Stimulated activated CD8-positive, alpha-beta memory T cell treated with anti-CD3 and anti-CD28 coated beads, Interleukin-4, amount 100 ng/mL, for 1 hour (primary cell): ENCODE measurements at places on chromosomes 16 and 17.

DNA sequence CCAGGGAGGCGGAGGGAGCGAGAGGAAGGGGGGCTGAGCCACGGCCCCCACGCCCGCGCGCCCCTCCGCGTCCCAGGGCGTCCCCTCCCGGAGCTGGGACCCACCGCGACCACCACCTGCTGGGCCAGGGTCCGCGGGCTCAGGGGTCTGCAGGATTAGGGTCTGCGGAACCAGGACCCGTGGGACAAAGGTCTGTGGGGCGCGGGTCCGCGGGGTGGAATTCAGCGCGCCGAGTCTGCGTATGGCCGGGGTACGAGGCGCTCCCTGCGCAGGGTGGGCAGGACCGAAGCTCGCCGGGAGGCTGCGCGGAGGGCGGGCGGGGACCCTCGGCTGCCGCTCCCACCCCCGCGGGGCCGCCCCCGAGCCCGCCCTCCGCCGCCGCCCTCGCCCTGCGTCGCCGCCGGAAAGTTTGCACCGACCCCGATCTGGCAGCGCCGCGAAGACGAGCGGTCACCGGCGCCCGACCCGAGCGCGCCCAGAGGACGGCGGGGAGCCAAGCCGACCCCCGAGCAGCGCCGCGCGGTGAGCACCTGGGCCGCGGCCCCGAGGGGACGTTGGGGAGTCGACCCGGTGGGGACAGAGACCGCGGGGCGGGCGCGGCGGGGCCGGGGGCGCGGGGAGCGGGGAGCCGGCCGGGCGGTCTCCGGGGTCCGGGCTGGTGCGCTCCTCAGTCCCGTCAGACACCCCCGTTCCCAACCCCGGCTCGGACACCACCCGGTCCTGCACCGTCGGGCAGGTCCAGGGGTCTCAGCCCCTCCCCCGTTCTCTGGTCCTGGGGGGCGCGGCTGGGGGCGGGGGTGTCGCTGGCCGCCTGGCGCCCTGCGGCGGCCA is at the start of gene GCGR:
Gene GCGR (plus strand): TSS at position 423 of the 831 bp plus-strand sequence. CDS start 4,869 bp downstream, outside the sequence.
- no peak for DNase-seq

DNA sequence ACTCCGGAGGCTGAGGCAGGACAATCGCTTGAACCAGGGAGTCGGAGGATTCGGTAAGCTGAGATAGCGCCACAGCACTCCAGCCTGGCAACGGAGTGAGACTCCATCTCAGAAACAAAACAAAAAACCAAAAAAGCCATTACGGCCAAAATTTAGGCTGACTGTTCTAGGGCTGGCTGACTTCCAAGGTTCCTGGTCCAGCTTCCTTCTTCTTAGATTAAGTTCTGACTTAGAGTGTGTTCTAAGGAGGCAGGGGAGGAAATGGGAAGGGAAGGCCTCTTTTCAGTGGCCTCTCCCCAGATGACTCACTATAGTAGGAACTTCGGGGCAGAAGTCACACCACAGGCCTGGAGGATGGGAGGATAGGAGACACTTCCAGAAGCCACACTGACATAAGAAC is 27.7 kb upstream of the CLEC18B start:
- no peak for DNase-seq

DNA sequence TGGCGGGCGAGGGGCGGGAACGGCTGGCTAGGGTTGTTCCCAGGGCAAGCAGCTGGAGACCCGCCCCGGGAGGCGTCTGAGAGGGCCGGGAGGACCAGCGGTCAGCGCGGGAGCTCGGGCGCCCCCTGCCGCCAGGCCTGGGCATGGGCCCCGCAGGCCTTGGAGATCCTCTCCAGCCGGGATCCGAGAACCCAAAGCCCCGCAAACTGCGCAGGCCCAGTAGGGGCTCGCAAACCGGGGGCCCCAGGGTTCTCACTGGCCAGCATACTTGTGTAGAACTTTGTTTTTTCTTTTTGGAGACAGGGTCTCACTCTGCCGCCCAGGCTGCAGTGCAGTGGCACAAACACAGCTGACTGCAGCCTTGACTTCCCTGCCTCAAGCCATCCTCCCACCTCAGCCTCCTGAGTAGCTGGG is 20.8 kb upstream of the ZNF423 start:
- no peak for DNase-seq

- no peak for DNase-seq
These were observed 99.9 kb downstream of the NDE1 start for GRCh38 chr16:15749985-15750384.

- no peak for DNase-seq
These were observed 56.9 kb downstream of the WIPI1 start for GRCh38 chr17:68400404-68400735.

GRCh38 chr17:14209215-14209614 is 27.4 kb downstream of the CDRT15 start:
- DNase-seq = no peak

DNA sequence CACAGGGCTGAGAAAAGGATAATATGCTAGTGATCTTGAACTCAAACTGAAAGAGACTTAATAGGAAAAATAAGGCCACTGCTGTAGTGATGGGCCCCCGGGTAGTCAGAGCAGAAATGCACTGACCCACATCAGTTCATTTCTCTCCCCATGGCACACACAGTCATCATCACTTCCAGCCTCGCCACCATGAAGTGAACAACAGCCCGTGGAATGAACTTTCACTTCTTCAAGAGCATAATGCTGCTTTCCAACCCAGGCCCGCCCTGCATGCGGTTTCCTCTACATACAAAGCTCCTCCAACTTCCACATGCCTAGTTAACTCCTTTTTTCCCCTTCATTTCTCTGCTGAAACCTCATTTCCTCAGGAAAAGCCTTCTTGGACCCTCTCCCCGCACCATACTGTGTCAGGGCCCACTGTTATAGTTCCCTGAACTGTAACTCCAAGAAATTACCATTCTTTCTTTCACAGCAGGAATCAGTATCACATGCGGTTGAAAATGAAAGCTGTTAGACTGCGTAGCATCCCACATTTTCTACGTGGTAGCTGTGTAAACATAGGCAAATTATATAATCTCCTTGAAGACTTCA is 65.8 kb upstream of the SMIM36 start:
- DNase-seq = no peak

DNA sequence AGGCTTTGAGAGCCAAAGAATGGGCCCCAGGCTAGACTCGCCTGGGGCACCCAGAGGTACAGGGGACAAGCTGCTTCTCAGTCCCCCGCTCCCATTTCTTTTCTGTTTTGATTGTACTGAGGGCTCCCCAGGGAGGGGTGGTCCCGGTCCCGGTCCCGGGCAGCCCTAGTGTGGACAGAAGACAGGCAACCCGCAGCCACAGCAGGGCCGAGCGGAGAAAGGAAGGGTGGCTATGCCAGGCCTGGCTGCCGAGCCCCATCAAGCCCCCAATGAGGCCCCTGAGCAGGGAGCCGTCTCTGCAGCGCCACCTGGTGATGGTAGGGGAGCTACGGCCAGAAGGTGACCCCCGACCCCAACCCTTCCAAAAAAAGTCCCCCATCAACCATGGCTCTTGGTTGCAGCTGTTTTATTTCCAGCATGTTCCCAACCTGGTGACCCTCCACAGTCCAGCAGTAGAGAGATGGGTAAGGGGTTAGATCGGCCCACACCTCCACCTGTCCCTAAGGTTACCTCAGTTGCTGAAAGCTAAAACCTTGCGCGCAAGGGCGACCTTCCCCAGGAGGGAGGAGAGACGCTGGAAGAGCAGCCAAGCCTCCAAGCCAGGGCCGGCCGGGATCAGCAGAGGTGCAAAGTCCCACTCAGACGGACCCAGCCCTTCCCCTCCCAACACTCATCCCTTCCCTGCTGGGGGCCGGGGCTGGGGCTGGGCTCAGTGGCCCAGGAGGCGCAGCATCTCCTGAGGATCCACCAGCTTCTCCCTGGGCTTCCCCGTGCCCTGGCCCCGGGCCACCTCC is 2.6 kb upstream of the GRIN2C start:
- DNase-seq = peak; percentile 17

- DNase-seq = no peak
These were observed 13.6 kb upstream of the RASD1 start for GRCh38 chr17:17509601-17510425.

DNA sequence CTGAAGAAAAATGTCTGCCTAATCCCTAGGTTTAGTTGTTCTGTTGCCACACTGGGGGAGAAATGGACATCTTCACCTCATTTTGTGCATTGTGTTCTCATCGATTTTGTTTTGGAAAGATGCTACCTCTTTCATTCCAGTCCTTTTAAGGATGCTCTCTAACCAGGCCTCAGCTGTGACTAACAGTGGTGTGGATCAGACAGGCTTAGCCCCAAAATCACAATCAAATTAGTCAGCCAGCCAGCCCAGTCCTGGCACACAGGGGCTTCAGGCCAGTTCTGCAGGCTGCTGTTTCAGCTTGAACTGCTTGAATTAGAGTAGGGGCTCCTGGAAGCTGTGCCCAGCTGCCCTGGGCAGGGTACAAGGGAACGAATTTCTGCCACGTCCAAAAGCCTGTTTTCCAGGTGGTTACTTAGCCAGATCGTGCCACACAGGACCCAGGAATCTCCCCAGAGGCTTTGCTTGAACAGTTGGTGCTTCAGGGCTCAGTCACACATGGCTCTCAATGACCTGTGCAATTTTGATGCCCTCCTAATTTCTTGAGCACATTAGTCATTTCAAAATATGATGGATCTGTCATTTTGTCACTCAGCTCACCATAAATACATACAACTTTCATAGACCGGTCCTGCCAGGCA is 60.7 kb downstream of the CLEC16A start:
- DNase-seq = no peak

- DNase-seq = no peak
These were observed 5.4 kb downstream of the LRRC75A start for GRCh38 chr17:16486373-16487250.

DNA sequence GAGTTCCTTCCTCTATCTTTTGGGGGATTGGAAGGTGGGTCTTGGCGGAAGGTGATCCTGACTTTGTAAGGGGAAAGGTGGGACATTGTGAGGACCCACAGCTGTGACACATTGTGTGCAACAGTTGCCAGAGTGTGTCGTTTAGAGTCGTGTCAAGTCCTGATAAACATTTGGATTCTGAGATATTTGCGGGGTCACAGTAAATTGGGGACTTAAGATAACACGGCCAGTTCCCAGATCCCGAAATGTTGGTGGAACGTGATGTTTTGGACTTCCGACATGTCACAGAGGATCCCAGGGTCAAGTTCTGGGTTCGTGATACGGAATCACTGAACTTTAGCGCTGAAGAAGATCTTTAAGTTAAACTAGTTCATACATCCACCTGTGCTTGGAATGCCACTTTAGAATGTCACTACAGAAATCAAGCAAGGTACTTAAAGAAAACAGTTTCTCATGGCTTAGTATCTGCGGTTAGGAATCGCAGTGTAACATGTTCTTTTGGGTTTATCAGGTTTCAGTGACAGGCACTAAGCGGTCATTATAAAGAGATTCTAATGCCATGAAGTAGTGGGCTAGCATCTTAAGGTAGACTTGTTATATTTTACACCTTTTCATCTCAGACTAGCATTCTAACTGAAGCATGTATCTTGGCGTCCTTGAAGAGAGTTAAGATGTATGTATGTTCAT is 815 bp downstream of the ATAD5 start:
- DNase-seq = no peak

GRCh38 chr16:22633799-22634198 is 123.1 kb downstream of the NPIPB5 start:
- no peak for DNase-seq

DNA sequence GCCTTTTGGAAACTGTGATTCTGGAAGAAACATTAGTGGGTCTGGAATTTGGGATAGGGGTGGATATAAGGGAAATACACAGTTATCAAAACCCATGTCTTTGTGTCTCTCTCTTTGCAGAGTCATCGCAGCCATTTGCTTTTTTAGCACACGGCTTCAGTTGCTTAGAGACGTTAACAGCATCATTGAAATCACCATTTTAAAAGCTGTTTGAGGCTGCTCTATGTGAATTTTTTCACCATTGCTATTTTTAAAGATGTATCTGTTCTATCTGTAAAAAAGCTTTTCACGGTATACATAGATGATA is 47.3 kb downstream of the OMG start:
- no peak for DNase-seq

DNA sequence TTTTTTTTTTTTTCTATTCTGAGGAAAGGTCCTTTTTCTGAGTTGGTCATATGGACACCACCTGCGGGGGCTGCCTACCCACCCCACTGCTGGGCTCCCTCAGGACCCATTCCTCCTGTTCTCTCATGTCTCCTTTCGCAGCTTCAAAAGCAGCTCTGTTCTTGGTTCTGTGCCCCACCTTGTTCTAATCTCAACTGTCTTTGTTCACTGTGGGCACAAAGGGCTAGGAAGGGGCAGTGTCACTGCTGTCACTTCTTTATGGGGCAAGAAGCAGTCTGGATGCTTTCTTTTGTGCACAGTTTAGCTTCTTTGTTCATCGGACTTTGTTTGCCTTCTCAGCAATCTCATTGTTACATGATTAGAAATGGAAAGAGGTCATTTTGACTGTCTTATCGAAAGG is 7.1 kb downstream of the GOSR2 start:
- DNase-seq = no peak
